ENCODE measurements at places on chromosomes 6 and 20.

DNA sequence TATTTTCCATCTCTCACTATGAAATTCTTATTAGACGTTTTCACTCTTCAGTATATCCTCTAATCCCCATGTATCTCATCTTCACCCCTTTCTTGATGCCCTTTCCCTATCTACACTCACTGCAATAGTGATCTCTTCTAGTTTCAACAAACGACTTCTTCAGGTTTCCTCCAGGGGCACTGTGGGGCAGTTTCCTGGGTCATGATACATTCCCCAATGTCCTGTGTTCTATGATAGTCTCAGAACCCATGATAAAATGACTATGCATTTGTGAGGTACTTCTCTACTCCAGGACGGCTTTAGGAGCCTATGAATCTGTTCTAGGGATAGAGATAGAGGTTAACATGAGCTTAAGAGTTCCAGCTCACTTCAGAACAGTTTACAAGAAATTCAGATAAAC is 183.3 kb downstream of the FOXC1 start:
- no peak for DNase-seq

GRCh38 chr20:2042400-2042799 is 48.5 kb upstream of the PDYN start:
- no peak for DNase-seq

- no peak for DNase-seq
Observed at GRCh38 chr20:50689864-50690649, 1.3 kb downstream of the RIPOR3 start.

GRCh38 chr6:167567142-167568033 is 242.5 kb downstream of the TTLL2 start:
- no peak for DNase-seq

DNA sequence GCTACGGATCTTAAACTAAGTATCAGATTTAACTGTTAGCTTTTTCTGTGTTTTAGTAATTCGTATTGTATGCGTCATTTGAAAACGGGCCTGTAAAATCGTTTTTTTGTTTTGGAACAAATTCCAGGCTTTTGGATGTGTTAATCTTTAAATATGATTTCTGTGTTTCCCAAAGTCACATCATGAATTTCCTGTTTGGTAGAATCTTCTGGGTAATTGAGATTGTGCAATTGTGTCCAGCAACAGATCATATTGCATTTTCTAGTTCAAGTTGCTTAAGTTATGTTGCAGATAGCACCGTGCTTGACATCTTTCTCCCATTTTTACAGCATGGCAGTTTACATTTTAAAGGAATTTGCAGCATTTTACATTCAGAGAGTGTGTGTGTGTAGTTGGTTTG is 1.9 kb downstream of the MAPK14 start:
- no peak for DNase-seq

GRCh38 chr20:31836853-31837608 is 8.4 kb downstream of the FOXS1 start:
- no peak for DNase-seq

DNA sequence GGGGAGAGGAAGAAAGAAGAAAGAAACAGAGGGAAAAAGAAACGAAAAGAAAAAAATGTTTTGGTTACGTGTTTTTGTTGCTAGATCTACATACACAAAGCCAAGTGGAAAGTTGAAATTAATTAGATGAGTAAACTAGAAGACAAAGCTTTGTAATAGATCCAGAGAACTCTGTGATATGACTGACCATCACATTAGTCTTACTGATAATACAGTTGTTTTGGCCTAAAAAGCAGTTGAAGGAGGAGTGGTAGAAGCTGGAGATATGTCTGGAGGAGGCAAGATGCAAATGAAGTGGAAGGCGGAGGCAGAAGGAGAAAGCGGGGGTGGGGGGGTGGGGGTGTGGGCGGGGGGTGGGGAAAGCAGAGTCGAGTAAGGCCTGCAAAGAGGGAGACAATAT is 500.1 kb upstream of the ID4 start:
- DNase-seq: no peak
